Motor neuron (in vitro differentiated cells): ENCODE measurements at places on chromosomes 5 and 9. TPM values are rescaled to one million over a fixed set of nuclear protein-coding genes. Genes with fewer than 3 reads are reported as not detected.

DNA sequence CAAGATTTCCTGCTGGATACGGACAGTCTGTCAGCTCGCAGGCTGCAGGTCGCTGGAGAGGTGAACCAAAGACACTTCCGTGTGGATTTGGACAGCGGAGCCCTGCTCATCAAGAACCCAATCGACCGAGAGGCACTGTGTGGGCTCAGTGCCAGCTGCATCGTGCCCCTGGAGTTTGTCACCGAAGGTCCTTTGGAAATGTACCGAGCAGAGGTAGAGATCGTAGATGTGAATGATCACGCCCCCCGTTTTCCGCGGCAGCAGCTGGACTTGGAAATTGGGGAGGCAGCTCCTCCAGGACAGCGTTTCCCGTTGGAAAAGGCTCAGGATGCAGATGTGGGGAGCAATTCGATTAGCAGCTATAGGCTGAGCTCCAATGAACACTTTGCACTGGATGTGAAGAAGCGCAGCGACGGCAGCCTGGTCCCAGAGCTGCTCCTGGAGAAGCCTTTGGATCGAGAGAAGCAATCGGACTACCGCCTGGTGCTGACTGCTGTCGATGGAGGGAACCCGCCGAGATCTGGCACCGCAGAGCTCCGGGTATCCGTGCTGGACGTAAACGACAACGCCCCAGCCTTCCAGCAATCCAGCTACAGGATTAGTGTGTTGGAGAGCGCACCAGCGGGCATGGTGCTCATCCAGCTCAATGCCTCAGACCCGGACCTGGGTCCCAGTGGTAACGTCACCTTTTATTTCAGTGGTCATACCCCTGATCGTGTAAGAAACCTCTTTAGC, 658 bp downstream of the PCDHGC4 start:
- no peak for ATAC-seq

DNA sequence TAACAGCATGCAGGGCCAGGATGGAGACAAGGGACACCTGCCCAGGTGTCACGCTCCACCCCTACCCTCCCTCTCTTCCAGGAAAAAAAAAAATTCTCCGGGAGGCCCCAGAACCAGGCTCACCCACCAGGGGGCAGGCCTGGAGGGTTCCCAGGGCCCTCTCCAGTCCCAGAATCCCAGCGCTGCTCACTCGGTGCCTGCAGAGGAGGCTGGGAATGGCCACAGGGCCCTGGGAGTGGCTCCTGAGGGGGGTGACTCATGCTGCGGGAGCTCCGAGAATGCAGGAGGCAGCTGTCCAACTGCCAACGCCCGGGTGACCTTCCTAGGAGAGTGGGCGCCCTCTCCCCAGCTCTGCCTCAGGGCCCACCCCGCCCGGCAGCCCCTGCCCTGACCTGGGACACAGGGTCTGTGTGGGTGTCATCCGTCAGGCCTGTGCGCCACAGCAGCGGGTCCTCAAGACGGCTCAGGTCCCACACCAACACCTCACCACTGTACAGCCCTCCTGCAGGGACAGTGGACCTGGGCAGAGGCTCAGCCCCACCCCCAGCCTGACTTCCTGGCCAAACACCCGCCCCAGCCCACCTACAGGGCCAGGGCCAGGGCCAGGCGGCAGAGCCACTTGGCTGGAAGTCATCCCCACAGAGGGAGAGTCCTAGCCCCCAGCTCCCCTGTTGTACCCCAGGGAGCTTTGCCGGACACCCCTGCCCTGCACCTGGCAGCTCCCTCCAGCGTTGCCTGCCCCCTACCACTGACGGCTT, 21.2 kb downstream of the DYNC2I2 start:
- peak; percentile 94 for ATAC-seq

DNA sequence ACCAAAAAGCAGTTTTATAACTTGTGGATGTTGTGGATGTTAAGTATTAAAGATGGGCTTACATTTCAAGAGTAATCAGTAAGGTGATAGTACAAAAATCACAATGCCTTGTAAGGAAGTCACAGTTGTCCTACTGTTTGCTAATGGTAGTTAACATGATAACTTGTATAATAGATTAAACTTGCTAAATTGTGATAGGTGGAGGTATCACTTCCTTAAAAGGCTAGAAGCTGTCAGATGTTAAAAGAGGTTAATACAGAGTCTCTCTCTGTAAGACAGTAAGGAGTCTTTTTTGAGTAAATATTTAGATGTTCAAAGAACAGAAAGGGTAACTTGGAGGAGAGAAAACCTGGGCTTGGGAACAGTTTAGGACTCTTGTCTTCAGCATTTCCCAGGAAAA, 14.2 kb upstream of the MACIR start:
- ATAC-seq: no peak

- peak; percentile 76 for ATAC-seq
Measured at GRCh38 chr5:152349683-152350526, 55.2 kb downstream of the NMUR2 start.

GRCh38 chr9:20242510-20243189, 379.6 kb downstream of the MLLT3 start:
- ATAC-seq: no peak

DNA sequence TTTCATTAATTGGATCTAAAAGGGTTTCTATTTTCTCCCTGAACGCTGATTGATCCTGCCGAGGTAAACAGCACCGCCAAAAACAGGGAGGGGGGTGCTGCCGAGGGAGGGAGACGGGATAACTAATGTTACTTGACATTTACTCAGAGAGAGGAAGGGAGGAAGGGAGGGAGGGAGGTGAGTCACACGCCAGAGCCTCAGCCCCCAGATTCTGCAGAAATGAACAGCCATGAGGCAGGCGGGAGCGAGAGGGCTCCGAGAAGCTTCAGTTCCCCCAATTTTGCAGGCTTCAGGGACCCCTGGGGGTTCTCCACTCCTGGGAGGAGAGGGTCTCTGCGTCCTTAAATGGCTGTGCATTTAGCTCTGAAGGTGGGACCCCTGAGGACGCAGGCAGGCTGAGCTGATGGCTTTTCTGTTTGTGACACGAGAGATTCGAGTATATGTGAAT, 59.1 kb upstream of the IER5L start:
- ATAC-seq: peak; percentile 91

DNA sequence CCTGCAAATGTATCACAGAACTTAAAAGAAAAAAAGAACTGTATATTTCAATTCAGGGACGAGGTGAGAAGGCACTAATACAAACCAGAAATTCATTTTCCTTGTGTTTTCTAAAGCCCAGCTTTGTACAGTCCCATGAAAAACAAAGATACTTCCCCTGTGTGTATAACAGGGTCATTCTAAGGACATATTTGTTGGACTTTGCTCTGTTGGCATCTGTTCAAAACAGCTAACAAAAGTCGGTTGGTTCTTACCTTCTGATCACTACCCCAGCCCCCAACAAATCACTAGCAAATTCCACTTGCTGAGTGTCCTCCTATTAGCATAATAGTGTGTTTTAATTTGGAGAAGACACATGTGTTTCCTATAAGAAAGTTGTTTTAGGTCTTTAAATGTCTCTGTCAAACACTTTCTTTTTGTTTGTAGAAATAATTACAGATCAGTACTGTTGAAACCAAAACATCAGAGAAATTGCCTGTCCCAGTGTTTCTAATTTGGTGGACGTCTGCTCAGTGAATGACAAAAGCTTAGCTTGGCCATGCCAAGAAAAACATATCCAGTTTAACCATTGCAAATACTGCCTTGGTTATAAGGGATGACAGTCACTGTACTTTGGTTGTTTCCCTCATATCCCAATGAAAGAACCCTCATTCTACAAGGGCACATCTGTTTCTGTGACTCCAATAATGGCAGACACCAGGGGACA, 480.5 kb downstream of the EBF1 start:
- no peak for ATAC-seq

DNA sequence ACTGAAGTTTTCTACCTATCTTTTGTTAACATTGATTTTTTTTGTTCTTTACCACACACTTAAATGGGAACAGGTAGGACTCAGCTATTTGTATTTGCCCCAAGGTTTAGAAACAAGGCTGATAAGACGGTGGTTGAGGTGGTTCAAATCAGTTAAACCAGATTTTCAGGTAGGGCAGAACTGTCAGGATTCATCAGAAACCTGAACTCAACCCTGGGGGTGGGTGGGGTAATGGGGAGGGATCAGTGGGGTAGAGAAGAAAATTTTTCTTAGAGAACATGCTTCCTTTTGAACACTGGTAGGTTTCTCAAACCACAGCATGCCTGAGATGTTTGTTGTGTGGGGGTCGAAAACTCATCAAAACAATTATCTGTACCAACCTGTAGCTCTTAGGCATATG, 113.0 kb downstream of the BASP1 start:
- no peak for ATAC-seq

GRCh38 chr9:21096901-21097255, 19.1 kb upstream of the IFNB1 start:
- no peak for ATAC-seq

DNA sequence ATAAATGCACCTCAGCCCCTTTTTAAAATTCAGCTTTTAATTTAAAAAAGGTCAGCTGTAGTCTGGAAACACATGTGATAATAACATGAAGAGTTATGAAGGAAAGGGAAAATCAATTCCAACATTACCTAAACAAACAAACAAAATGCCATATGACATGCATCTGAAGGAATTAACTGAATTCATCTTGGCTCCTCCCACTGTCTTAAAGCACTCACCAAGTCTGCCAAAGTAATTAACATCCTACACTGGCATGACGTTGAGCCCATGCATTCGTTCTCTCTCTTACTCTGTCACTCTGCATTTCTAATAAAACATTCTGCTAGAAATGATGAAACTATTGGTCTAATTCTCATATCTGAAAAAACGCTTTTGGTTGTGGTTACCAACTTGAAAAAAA, 37.7 kb downstream of the TSSK1B start:
- peak; percentile 39 for ATAC-seq

DNA sequence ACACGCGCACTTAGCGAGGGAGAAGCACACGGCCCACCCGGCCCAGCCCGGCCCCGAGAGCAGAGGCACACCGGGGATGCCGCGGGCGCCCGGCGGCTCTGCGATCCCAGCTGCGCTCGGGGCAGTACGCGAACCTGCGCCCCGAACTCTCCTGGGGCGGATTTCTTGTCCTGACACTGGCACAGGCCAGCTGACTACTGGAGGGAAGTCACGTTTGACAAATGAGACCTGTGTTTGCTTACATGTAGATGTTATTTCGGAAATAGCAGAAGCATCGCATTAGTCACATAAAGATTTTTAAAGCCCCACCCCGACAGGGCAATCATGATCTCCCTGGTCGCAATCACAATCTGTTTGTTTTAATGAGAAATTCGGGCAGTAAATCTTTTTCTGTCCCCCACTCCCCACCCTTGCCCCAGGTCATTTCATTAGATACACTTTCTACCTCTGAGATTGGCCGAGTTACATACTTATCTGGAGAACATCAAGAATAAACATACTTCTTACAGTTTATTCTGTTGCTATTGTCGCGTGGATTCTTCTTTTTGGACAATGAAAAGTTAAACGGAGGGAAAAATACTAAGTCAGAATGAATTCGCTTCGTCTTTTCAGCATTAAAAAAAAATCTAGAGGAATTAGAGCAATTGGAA, 518.9 kb downstream of the CTNND2 start:
- no peak for ATAC-seq

- ATAC-seq: no peak
Measured at GRCh38 chr5:157458835-157459234, 1.2 kb upstream of the NIPAL4 start.

DNA sequence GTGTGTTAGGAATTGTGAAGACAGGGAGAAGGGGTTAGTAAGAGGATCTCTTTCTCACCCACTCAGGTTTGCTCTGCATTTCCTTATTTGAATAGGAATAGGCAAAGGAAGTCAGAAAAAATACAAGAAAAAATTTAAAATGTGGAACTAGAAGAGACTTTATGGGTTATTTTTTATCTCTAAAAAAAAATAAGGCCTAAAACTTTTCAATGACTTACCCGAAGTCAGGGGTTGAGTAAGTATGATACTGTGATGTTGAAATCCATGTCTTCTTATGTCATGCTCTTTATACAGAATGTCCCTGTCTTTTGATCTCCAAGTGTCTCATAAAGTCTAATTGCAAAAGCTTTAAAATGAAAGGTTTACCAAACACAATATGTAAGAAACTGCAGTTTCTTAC, 148.3 kb upstream of the PIK3R1 start:
- no peak for ATAC-seq

GRCh38 chr5:25439025-25439424, 794.2 kb upstream of the CDH10 start:
- no peak for ATAC-seq

- no peak for ATAC-seq
Measured at GRCh38 chr9:88218726-88219125, 80.5 kb upstream of the SPATA31C2 start.

DNA sequence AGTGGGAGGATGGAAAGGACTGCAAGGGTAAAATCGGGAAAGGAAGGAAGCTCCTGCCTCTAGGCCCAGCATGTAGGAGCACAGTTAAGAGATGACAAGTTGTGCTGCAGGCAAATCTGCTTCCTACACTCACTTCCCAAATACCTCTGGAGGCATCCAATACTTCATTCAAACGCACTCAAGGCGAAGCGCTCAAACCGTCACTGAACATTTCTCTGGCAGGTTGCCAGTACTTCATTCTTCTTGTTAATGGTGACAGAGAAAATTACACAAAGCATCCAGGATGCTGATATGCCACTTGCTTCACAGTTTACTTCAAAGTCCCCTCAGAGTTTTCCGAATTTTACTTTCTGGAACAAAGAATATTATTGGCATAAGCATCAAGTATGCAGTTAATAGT, 59.8 kb downstream of the NREP start:
- no peak for ATAC-seq

- no peak for ATAC-seq
Measured at GRCh38 chr9:121721058-121721350, 69.6 kb downstream of the DAB2IP start.

- no peak for ATAC-seq
Measured at GRCh38 chr5:143086546-143086907, 316.4 kb downstream of the ARHGAP26 start.

DNA sequence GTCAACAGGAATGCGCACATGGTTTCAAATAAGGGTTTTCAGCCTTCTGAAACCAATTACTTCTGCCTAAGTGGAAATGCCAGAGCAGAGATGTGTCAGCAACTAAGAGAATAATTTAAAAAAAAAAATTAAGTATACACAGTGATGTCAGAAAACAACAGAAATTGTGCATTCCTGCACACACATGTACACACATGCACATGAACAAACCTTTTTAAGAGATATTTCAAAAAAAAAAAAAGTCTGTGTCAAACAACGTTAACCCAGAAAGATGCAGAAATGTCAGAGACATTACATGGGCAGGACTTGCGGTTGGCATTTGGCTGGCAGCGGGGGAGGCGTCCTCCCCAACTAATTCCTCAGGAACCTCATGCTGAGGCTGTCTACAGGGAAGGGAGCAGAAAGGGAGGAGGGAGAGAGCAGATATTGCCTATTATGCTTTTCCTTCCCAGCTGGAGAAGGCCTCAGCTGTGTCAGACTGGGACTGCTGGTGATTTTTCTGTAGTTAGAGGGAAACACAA, 536.9 kb upstream of the WWC1 start:
- peak; percentile 21 for ATAC-seq

The ADGRD2 gene
- 0.14 TPM in 1 of 2 replicates, not detected in the other for total RNA-seq

The TMEM215 gene
- 0.05 and 0.14 TPM in 2 replicates for total RNA-seq

The PTGES gene
- total RNA-seq: 1.8 and 2.0 TPM in 2 replicates

The LHX3 gene
- total RNA-seq: 0.26 and 0.28 TPM in 2 replicates

The THBS4 gene
- total RNA-seq: 7.6 and 11.5 TPM in 2 replicates

The TTC23L gene
- total RNA-seq: 1.7 and 4.4 TPM in 2 replicates

The DPM2 gene
- 17.6 and 24.1 TPM in 2 replicates for total RNA-seq

The FOXD4 gene
- 0.09 and 0.31 TPM in 2 replicates for total RNA-seq

The MYMK gene
- not detected in 2 replicates for total RNA-seq
